ENCODE measurements at places on chromosomes 4 and X.

DNA sequence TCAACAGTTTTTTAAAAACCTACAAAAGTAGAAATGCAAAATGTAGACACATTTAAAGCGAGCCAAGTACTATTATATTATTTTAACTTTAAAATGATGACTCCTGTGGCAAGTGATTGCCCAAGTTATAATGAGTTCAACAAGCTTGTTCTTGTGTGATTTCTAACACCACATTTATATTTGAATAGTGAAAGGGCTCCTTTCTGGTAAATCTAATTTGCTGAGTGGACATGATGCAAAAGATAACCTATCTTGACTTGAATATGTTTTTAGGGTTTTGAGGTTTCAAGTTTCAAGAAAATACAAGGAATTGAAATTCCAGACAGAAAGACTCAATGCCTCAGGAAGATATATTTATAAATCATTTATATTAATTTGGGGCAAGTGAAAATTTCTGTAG lies 1.1 kb upstream of the EPGN start:
- DNase-seq: no peak

- no peak for DNase-seq
These were observed 31.3 kb upstream of the ASMTL start for GRCh38 chrX:1483843-1484637.

GRCh38 chrX:43973249-43974099 lies at the start of gene NDP:
Gene NDP, minus strand, starts transcription at chrX:43973390. Its CDS starts 14,745 bp downstream, at chrX:43958645.
- no peak for DNase-seq

DNA sequence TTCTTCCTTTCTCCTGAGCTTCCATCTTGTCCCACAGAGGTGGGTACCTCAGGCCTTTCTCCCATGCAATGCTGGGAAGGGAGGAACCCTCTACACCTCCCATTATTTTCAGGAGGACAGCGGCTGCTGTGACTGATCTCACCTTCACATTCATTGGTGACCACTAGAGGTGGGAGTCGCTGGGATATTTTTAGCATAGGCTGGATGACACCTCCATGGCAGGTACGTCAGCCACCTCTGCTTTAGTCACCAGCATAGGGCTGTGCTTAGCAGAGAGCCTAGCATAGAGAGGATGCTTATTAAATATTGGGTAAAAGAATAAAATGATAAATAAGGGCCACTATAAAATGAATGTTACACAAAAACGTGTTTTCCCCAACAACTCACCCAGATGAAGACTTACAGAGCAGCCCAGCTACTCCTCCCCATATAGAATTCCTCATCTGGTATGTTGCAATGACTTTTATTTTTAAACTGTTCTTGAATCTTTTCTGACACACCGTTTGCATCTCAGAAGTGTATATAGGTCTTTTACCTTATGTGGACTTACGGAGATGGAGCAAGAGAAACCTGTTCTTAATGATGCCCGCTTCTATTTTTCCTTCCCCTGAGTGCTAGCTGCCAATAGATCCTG lies 60.9 kb upstream of the SORBS2 start:
- peak; percentile 21 for DNase-seq

GRCh38 chr4:24809815-24810405 lies 14.5 kb downstream of the SOD3 start:
- peak; percentile 38 for DNase-seq
